ENCODE measurements at places on chromosomes 1 and 21.

DNA sequence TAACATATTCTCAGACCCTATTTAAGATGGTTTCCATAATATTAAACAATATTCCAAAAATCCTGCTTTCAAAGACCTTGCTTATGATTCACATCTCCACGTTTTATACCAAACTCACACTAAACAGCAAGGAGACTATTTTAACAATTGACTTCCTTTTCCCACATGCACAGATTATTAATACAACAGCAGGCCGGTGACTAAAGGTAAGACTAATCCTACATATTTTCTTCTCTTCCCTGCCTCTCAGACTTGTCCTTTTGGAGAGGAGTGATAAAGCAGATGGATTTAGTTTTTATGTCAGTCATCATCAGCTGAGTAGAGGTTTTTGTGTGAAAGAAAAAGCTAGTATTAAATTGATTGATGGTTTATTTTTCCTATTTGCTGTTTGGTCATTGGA lies 400.6 kb downstream of the NTNG1 start:
- no peak for DNase-seq

DNA sequence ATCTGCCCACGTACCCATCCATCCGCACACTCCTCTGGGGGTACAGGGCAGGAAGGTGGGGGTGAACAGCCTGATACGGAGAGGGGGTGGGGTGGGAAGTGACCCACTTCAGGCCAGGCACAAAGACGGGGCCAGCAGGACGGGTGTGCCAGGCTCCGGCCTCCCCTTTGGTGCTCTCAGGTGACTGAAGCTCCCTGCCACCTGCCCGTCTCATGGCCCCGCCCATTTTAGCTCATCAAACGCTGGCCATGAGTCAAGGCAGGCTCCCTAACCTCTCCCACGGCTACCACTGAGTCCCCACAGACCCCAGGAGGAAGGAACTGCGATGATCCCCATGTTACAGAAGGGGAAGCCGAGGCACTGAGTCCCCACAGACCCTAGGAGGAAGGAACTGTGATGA lies 109.6 kb downstream of the CRYAA start:
- DNase-seq = no peak

DNA sequence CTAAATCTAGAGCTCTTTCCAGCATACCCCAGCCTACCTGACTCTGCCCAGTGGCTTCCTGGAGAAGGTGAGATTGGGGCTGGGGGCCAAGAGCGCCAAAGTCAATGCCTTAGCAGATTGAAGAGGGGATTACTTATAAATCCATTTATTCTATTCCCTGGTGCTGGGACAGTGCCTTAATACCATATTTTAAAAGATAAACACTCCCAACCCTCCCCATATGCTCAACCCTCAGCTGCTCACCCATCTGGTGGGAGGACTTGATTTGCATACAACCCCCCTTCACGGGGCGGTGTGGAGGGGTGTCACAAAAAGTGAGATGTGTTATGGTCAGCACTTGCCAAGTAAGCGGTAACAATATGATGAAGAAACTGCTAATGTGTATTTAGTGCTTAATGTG lies 3.2 kb upstream of the DISP3 start:
- no peak for DNase-seq

DNA sequence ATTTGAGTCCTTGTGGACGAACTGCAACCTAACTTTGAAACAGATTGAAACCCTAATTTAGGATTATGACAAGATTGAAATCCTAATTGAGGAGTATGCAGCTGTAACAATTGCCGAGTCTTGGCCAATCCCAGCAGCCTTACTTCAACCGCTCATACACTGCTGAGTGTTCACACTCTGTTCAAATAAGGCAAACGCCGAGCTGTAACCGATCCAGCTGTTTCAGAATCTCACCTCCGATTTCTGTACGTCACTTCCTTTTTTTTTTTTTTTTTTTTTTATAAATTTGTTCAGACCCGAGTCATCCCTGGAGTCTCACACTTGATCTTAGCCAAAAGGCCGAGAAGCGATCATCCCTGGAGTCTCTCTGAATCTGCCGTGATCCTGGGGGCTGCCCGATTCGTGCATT lies 22.3 kb upstream of the ATP5PO start:
- no peak for DNase-seq
